ENCODE measurements at places on chromosomes 5 and 9.

- no peak for DNase-seq
These were observed 8.0 kb downstream of the KLF9 start for GRCh38 chr9:70406434-70406862.

GRCh38 chr5:164000241-164000640 lies 494.8 kb downstream of the MAT2B start:
- no peak for DNase-seq

DNA sequence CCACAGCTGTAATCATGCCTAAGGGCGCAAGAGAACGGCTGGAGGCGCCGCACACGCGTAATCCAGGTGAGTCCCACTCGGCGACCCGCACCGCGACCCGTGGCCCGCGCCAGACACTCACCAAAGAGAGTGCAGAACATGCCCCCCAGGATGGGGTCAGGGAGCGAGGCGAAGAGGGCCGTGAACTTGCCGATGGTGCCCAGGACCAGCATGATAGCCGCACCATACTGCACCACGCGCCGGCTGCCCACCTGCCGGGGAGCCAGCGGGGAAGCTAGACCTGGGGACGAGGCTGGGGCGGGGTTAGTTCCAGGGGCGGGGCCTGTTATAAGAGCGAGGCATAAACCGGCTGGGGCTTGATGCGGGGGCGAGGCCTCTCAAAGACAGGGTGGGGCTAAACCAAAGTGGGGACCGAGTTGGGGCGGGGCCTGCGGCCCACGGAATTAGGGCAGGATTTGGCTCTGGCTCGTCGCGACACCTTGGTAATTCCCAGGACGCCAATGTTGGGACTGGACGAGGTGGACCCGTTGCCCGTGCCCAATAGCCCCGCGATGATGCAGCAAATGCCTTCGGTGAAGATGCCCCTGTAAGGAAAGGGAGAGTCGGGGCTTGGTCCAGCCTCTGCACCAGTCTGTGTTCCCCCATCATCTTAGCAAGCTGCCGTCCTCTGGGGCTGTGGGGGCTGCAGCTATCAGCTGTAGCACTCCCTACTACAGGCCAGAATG lies 4.8 kb downstream of the SLC23A1 start:
- DNase-seq = no peak

GRCh38 chr5:36669015-36669651 lies 62.7 kb downstream of the SLC1A3 start:
- no peak for DNase-seq

- DNase-seq = no peak
These were observed 146.2 kb downstream of the CCDC192 start for GRCh38 chr5:127849408-127849807.

DNA sequence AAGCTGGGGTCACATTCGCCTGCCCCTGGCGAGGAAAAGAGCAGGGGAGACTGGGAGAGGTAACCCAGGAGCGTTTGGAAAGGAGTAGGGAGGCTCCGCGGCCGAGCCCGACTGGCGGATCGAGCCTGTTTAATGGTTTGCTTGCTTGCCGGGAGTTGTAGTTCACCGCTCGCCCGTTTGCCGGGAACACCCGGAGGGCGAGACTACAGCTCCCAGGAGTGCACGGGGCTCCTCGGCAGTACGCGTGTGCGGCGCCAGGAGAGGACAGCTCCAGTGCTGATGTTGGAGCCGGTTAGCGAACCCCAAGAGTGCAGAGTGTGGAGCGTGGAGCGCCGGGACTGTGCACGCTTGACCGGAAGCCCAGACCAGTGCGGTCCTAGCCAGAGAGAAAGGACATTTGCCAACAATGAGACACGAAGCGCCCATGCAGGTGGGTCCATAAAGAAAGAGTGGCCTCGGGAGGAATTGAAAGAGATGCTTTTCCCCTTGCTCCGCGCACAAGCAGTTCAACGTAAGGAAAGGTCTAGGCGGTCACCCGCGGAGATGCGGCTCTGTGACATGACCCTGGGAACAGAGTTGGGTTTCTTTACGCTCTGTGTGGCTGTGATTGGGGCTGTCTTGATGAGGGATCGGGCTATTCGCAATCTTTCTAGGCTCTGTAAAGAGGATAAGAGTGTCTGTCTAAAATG lies at the start of gene RAB3C:
TSS of gene RAB3C (plus strand) at position 273 of the 689 bp plus-strand sequence. CDS start at position 407, 134 bp downstream.
- peak; percentile 5 for DNase-seq

GRCh38 chr9:125561509-125562148 lies 145.4 kb downstream of the MAPKAP1 start:
- no peak for DNase-seq

DNA sequence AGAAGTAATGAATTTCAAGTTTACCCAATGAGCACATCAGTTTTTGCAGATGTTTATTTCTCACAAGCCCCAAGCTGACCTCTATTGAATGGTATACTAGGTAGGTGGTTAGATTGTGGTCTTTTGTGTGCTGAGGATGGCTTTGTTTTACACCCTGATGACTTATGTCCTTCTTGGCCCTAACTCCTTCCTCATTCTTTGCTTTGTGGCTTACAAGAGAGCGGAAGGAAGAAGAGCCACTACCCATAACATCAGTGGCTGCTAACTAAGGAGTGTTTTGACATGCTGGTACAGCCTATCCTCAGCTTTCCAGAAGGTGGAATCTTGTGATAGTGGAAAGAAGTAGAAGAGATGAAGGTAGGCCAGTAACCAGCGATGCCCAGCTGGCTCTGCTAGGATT lies 85.7 kb upstream of the NTRK2 start:
- DNase-seq = no peak

- DNase-seq = no peak
These were observed 245.9 kb downstream of the SH3GL2 start for GRCh38 chr9:17824616-17825264.

DNA sequence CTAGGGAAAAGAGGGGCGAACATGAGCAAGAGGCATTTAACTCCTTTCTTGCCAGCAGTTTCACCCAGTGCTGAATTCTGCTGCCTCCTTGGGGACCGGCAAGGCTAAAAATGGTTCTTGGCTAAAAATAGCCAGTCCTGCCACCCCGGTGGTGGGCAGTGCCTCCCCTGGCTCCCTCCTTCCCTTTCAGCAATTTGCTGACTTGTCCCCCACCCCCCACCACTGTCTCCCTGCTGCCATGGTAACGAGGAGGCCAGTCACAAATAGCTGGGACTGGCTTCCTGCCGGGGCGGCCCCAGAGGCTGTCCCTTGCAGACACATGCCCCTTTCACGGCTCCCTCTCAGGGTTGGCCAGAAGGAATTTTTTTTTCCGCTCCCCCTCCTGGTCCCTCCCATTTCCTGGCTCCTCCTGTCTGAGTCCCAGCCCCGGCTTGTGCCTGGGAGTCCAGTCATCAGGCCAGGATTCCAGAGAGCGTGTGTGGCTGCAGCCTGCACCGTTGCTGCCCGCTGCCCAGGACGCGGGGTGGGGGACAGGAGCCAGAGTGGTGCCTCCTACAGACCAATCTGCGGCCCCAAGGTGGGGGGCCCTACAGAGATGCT lies 130.3 kb downstream of the RGS3 start:
- DNase-seq = no peak

DNA sequence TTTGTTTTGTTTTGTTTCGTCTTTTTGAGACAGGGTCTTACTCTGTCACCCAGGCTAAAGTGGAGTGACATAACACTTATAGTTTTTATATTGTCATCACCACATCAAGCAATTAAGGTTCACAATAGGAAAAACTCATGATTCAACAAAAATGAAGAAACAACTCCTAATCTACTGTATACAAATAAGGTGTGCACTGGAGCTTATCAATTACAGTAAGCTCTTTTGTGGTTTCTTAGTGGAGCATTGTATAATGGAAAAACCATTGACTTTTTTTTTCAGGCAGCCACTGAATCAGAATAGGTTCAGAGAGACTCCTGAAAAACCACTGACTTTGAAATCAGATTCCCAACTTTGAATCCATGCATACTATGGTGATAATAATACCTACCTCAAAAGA lies 10.8 kb upstream of the PLIN2 start:
- DNase-seq = no peak

DNA sequence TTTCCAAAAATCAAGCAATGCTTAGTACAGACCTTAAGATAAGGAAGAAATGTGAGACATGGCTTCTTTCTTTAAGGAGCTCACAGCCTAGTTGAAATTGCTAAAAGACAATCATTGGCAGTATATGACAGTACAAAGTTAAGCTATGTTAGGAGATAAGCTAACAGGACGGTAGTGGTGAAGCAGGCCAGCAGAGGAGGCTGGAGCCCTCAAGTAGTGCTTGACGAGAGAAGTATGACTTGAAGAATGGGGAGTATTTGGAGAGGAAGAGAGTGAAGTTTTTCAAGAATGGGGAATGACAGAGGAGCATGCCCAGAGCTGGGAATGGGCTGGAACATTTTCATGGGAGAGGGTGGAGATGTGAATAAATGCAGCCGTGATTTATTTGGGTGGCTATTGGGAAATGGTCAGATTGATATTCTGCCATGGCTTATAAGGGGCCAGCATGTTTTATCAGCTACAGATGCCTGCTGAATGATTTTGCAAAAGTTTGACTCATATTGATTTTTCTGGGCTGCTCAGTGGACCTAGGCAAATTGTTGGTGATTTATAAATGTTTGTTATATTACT lies 43.7 kb downstream of the LURAP1L start:
- DNase-seq = no peak

DNA sequence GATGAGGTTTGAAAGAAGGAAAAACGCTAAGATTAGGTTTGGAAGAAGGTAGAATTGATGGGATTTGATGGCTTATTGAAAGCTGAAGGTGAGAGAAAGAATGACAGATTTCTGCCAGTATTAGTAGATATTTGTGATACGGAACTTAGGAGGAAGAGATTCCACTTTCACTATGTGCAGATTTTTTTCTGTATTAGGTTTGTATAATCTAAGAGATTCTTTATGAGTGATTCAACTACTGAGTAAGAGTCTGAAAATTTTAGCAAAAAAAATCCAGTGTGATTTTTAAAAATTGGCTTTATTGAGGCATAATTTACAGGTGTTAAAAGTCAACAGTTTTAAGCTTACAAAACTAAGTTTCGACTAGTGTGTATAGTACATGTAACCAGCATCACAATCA lies 54.1 kb downstream of the AP3S1 start:
- no peak for DNase-seq

DNA sequence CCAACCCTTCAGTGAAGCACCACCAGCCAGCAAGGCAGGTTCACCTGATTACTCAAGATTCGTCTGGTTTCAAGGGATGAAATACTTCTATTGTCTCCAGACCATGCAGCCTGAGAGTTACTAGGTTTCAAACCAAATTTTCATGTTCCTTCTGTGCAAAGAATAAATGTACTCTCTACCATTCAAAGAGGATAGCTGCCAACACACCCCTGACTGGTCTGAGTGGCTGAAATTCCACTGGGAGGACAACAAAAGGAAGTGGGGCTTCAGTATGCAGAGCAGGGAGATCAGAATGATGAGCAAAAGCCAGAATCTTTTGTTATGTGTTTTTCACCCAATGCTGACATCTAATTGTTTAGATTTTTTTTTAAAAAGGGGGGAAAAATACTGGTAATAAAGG lies 356.3 kb downstream of the BNC2 start:
- no peak for DNase-seq

GRCh38 chr5:11251247-11251646 lies 490.2 kb upstream of the DAP start:
- no peak for DNase-seq

DNA sequence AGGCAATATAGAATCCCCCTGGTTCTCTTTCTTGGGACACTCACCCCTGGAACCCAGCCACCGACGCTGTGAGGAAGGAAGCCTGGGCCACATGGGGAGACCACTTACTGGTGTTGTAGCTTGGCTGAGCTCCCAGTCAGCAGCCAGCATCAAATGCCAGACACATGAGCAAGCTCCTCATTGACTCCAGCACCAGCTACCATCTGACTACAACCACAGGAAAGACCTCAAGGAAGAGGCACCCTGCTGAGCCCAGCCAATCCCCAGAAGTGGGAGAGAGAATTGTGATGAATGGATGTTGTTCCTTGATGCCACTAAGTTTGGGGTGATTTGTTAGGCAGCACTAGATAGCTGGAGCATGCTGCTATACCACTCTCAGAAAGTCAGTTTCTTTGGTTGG lies 36.0 kb downstream of the BNIP1 start:
- no peak for DNase-seq
